DMS79 (cell line): ENCODE measurements at places on chromosomes 7 and 10.

GRCh38 chr7:46397591-46397990 lies 476.5 kb upstream of the IGFBP3 start:
- no peak for DNase-seq

- no peak for DNase-seq
Observed at GRCh38 chr7:44965937-44966730, 12.7 kb downstream of the MYO1G start.

DNA sequence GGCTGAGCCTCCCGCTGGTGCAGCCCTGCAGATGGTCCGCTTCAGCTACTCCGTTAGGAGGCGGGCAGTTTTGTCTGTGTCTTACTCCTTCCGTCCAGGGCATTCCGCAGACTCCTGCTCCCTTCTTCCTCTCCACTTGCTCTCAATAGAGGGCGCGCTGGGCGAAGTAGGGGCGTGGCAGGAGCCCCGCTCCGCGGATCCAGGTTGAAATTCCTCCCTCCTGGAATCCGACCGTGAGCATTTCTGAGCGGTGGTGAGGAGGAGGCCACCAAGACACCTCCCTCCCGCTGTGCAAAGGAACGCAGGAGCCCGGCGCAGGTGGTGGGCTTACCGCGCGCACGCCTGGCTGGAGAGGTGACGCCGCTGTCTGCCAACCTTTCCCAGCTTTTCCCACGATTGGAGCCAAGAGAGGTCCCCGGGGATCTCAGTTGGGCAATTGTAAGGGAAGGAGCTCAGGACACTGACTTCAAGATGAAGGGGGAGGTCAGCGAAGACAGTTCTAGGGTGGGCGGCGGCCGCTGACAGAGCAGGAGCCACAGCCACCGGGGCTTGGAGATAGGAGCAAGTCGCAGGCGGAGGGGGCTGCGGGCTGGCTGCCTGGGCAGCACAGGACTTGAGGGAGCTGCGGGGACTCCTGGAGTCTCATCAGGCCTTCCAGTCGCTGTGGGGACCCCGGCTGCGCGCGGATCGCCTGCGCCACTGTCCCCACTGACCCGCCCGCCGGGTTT lies 1011.3 kb downstream of the XPNPEP1 start:
- no peak for DNase-seq

GRCh38 chr7:17408904-17409290 lies 110.4 kb downstream of the AHR start:
- no peak for DNase-seq

DNA sequence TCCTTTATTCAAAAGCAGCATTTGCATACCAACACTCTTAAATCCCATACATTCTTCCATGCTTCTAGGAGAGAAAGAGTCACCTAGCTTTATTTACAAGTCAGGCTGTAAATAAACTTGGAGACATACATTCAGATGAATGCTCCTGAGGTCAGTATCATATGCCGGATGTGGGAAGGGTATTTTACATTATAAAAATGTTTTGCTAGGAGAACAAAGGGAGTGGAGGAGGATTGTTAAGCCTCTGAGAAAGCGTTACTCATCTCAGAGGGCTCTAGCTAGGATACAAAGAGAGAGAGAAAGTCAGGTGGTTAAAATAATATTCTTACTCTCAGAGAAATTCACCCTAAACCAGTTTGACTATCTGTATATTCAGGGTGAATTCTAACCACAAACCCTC lies 300.9 kb upstream of the NPSR1 start:
- no peak for DNase-seq

DNA sequence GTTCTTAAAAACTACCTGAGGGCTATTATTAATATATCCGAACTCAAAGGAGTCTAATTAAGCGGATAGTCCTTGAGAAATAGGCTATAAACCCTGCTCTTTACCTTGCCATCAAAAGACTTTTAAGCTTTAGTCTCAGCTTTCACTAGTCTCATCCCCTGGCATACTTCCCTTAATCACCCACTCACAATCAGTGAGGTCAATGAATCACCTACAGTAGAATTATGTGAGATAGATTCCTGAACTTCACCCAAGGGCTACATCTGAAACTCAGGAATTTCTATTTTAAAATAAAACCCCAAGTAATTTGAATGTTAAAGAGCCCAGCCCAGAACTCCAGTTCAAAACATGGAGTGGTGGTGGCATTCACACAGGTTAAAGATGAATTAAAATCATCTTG lies 108.7 kb downstream of the ETV1 start:
- DNase-seq = no peak

GRCh38 chr7:77935652-77936348 lies 137.2 kb downstream of the PHTF2 start:
- DNase-seq = no peak
